ENCODE measurements at places on chromosomes 12 and 14.

DNA sequence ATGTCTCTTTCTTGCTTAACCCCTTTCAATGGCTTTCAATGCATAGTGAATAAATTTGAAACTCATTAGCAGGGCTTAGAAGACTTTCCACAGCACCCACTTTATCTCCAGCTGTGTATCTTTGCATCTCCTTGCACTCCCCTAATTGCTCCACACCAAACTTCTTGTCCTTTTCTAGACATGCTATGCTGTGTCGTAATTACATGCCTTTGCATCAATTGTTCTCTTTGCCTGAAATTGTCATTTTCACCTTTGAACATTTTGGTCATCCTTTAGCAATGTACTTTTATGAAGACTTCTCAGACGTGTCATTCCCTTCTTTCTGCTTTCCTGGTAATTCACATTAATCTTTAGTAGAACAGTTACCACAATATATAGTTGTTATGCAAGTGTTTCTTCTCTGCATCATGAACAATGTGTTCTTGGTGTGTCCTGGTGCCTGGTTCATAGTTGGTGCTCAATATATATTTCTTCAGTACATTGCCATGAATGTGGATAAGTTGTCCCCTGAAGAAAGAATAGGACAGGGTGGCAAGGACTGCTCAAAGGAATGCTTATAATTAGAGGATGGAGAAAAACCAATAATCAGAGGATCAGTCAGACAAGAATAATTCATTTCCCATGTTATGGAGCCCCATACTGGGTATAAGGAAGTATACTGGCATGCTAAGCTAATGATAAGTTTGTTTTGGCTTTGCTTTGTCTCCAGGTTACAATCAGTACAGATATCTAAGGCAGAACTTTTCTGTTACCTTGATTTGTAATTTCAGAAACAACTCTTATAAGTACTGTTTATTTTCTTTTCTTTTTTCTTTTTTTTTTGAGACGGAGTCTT, 27.2 kb downstream of the ARF6 start:
- DNase-seq: no peak

- peak; percentile 97 for DNase-seq
These were observed at the start of gene INHBE for GRCh38 chr12:57454566-57455373. INHBE (plus strand) TSS chr12:57455307; CDS start chr12:57455537, 230 bp downstream.

GRCh38 chr12:34379142-34379541, 356.8 kb downstream of the ALG10 start:
- no peak for DNase-seq

DNA sequence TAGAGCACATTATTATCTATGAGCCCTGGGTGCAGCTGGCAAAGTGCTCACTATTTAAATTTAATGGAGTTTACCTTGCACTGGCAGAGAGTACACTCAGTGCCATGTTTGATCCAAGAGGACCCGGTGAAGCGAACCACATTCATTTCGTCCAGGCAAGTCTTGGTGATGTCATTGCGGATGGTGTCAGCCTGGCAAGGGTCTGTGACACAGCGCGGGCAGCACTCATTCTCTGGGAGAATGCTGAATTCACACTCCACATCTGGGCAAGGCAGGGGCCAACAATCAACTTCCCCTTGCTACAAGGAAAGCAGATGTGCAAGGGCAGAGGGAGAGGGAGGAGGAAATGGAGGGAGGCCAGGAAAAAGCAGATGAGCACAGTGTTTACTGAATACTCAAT, 356.2 kb downstream of the NELL2 start:
- DNase-seq: no peak

GRCh38 chr14:43145361-43145760, 1361.7 kb downstream of the FSCB start:
- DNase-seq: no peak

DNA sequence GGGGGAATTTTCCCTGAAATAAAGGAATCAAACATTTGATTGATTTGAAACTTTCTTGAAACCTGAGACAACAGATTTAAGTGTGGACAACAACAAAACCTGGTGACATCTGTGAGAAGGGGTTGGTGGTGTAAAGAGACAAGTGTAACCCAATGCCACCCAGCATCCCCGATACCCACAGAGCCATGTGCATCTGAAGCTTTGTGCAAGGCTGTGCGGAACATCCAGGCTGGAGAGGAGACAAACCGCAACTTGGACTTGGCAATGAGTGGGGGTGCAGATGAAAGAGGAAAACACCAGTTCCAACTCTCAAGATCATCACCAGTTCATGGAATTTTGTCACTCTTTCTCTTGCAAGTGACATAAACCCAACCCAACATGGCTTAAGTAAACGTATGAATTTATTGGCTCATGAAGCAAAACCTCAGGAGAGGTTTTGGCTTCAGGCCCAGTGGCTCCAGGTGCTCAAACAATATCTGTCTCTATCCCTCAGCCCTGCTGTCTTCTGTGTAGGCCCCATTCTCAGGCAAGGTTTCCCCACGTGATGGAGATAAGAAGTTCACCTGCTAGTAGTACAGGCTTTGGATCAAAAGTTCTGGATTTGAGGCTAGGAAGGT, 55.2 kb upstream of the NTF3 start:
- no peak for DNase-seq

DNA sequence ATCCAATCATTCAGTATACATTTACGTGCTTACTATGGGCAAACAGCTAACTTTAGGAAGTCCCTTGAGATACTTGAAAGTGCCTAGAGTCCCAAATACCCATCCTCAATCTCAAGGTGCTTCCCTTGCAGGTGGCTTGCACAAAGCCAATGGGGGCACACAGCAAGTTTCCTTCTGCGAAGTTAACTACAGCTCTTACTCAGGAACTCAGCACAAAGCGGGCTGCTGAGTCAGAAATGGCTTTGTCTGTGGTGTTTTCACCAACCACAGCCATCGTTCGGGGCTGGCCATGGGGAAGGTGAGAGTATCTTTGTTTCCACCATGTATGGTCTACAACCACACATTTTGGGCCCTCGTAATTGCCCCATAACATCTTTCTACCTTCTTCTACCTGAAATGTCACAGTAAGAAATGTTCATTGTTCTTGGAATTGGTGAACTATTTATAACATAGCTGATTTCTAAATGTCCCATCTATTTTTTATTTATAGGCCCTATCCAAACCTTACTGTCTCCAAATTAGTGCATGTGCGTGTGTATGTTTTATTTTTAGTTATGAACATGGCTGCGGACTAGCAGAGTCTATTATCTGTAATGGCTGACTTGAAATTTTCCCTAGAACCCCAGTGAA, 13.9 kb downstream of the MFAP5 start:
- no peak for DNase-seq

- no peak for DNase-seq
These were observed 18.0 kb downstream of the MAP1LC3B2 start for GRCh38 chr12:116577154-116577561.
